ENCODE measurements at places on chromosomes 6 and 20.
A peak's percentile ranks its signal among the peaks of the same experiment; 100 is the strongest.

- peak; percentile 68 for DNase-seq
These were observed 127.2 kb upstream of the TAB2 start for GRCh38 chr6:149190224-149190831.

DNA sequence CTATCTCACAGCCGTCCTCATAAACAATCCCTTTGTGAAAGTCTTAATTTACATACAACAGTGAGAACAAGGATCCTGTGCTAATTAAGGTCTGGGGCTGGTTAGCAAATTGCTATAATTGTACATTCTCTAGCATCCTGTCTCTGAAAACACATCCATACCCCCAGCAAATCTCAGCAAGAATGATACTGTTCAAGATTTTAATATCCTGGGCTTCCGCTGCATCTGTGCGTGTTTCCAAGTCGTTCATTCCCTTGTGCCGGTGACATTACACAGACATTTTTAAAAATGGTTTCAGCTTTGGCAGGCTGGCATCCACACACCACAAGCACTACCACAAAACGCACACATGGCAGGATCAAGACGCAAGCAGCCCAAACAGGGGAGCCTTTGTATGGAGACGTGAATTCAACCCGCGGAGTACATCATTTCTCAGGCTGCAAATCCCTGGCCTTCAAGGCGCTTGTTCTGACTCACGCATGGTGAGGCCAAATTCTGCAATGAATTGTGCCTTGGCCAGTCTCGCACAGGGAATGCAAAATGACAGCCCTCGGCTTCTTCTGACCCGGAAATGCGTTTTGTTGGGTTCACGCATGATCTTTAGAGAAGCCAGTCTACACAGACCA lies 20.3 kb downstream of the ZMYND8 start:
- peak; percentile 66 for DNase-seq

GRCh38 chr6:109056661-109057060 lies 38.0 kb downstream of the SESN1 start:
- no peak for DNase-seq

DNA sequence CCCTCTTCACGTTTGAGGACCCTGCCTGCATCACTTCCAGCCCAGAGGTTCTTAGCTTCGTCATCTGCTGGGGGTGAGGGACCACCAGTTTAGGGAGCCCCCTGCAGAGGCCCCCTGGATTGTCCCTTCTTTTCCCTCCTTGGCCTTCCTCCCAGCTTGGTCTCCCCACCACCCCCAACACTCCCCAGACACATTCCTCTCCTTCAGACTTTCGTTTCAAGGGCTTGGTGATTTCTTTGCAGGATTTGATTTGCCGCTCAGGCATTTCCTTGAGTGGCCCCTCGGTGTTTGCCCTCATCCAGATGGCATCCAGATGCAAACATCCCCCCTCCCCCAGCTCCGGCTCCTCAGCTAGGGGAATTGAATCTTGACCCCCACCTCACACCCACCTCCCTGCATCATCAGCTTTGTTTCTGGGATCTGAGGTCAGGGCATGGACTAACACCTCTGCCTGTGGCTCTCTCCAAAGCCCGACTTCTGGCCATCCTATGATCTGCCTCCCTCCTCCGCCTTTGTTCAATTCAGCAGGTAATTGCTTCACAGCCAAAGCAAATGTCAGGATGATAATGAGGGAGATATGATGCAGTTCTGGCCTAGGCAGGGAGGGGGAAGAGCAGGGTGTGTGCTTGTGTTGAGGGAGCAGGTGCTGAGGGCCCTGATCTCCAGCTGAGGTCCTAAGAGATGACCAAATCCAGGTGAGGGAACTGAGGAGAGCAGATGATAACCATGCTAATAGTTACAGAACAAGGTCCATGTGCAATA lies 141.5 kb downstream of the VEGFA start:
- DNase-seq = no peak

DNA sequence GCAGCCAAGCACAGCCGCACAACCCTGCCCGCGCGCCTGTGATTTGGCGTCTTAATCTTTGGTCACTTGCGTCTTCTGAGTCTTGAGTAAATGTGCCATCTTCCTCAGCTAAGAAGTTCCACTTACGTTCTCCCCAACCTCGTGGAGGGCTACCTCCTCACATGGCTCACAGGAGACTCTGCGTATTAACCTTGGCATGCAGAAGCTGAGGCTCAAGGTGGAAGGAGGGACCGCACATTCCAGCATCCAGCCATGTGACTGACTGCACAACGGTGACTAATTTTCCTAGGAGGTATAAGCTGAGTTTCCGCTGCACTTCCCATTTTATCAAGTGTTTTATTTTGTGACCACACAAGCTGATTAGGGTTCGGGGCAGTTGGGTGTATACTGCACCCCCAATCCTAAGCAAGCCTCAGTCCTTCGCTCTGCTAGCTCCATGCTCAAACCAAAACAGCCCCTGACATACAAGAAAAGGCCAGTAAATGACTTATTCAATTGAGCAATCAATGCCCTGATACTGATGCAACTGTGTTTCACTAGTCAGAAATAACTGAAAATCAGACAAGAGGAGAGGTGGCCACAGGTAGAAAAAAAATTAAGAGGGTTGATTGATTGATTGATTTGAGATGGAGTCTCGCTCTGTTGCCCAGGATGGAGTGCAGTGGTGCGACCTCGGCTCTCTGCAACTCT lies 7.0 kb downstream of the BEND3 start:
- peak; percentile 10 for DNase-seq

- DNase-seq = no peak
These were observed 34.0 kb downstream of the TRERF1 start for GRCh38 chr6:42417641-42418112.

- no peak for DNase-seq
These were observed 38.6 kb downstream of the PDYN start for GRCh38 chr20:1955217-1955616.

- no peak for DNase-seq
These were observed 26.5 kb downstream of the ULBP1 start for GRCh38 chr6:149990212-149990660.

- peak; percentile 99 for DNase-seq
These were observed 202.7 kb upstream of the MARCKS start for GRCh38 chr6:113654396-113654795.

DNA sequence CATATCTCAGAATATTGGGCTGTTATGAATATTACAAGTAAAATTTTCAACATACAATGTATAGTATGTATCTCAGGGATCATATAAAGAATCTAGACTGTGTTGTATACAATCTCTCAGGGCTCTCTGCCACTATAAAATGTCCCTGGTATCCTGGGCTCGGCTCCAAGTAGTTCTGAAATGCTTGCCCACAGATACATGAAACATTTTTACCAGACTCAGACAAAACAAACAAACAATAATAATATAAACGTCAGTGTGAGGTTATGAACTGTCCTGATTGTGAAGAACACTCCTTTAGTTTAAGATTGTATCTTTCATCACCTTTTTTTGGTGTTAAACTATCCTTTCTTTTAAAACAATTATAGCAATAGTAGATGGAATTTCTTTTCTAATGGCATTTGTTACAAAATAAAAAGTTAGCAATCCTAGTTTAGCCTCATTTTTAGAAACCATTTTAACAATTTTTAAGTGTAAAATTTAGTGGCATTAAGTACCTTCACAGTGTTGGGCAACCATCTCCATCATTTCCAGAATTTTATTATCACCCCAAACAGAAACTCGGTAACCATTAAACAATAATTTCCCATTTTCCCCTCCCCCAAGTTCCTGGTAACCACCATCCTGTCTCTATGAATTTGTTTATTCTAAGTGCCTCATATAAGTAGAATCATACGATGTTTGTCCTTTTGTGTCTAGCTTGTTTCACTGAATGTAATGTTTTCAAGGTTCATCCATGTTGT lies 17.4 kb upstream of the LY86 start:
- DNase-seq = no peak

- no peak for DNase-seq
These were observed 20.0 kb downstream of the TULP4 start for GRCh38 chr6:158332237-158332636.

DNA sequence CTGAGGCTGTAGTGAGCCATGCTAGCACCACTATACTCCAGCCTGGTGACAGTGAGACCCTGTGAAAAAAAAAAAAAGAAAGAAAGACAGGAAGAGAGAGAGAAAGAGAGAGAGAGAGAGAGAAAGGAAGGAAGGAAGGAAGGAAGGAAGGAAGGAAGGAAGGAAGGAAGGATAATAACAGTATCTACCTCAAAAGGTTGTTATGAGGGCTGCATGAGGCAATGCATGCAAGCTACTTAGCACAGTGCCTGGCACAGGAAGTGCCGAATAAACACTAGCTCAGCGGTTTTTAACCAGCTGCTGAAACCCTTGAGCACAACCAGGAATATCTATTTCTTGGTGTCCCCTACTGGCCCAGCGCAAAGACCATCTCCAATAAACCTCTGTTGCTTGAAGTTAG lies 62.3 kb upstream of the TBC1D7 start:
- no peak for DNase-seq

DNA sequence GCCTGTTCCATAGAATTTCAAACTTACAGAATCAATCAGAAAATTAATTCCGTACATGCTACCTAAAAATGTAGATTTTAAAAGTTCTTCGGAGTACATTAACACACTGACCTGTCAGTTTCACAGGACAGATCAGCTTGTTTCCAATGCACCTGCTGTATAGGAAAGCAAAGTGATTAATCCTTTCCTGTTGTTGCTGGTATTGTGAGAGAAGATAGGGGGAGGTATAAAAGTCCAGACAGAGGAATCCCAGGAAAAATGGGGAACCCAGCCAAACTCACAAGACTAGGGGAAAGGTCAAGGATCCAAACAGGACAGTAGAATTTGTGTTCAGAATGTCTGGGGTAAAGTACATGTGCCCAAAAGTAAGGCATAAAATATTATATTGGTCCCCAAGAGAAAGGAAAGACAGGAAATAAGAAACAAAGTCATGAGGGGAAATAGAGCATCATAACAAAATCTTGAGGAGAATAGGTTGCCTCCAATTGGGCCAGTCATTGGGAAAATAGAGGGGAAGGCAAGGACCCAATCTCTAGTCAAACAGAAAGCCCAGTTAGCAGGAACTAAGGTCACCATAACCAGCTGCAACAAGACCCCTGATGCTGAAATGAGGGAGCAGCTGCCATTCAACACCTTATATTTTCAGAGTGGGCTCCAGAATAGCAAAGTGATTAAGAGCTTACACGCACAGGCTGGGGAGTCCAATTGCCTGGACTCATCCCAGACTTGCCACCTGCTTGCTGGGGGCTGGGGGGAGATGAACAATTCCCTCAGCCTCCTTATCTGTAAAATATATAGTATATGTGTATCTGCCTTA lies 10.3 kb downstream of the FILIP1 start:
- DNase-seq = no peak

- DNase-seq = no peak
These were observed 343.7 kb downstream of the HAO1 start for GRCh38 chr20:7596541-7596940.

- DNase-seq = no peak
These were observed 205.1 kb downstream of the ZDHHC14 start for GRCh38 chr6:157586088-157586414.

DNA sequence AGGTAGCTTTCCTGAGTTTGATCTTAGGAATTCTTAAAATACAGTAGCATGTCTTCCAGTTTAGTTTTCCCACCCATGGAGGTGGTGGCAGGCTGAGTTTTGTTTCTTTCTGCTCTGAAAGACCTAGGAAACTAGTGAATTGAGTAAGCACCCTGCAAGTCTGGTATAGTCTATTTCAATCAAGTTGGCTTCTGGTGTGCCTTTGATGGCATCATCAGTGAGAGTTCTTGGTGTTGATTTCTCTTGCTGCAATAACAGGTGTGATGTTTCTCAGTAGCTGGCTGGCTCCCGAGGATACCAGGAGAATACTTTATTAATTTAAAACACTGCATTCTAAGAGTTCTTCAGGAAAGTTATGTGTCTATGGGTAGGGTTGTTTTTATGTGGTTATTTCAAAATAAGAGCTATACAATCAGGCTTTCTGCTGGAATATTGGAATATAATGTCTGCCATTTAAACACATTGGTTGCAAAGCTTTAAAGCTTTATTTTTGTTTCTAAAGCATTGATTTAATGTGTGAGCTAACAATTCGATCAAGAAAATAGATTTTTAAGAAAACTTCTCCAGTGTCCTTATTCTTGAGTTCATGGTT lies 19.0 kb downstream of the VAPB start:
- DNase-seq = peak; percentile 68

GRCh38 chr20:32670773-32671455 lies 2.8 kb downstream of the C20orf203 start:
- DNase-seq = no peak

DNA sequence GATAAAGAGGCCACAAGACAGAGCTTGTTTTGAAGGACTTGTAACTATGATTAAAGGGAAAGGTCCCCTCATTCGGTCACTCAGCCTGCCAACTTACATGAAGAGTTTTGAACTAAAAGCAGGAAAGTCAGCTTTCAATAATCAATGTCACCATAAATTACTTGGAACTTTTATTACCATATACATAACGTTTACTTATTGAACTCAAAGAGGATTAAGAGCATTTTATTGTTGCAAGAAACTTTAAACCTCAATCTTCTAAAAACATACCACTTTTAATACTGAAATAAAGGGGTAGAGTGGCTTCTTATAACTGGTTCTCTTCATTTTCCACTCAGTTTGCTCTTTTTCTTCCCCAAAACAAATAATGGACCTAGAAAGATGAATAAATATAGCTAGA lies 65.1 kb downstream of the CNKSR3 start:
- no peak for DNase-seq

GRCh38 chr20:8156235-8157079 lies 24.4 kb downstream of the PLCB1 start:
- peak; percentile 8 for DNase-seq

GRCh38 chr6:43335469-43335868 lies 26.8 kb upstream of the CRIP3 start:
- DNase-seq = no peak
